ENCODE measurements at places on chromosomes 6 and 20.

DNA sequence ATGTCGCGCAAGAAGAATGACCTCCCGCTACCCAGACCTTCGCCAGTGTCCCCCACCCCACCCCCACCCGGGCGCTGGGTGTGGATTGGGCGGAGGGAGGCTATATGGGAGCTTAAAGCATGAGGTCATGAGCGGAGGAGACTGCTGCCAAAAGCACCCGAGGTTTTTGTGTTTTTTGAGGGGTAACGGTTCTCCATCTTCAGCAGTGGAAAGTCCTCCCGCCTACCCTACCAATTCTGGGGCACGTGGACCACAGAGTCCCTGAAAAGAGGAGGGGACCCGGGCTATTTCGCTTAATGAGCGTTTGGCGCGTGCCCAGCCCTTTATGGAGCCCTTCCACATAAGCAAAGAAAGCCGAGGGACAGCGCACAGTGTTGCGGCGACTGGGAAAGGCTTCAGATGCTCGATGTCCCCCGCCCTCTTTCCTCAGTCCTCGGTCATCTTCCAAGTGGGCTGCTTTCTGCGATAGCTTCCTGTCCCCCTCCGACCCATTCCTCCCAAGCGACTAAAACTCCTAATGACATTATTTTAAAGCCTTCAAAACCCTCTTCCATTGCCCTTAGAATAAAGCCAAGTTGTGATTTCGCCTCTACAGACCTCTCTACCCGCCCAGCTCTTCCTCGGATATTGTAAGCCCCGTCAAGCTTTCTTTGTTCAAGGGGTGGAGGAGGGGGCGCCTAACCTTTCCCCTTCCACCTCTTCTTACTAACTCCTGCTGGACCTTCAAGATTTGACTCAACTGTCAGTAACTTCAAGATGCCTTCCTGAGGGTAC, 2.1 kb upstream of the TRERF1 start:
- DNase-seq: peak; percentile 52

- no peak for DNase-seq
These were observed 27.4 kb downstream of the MRS2 start for GRCh38 chr6:24430086-24430485.

GRCh38 chr20:37869334-37869861, 33.5 kb upstream of the VSTM2L start:
- no peak for DNase-seq

DNA sequence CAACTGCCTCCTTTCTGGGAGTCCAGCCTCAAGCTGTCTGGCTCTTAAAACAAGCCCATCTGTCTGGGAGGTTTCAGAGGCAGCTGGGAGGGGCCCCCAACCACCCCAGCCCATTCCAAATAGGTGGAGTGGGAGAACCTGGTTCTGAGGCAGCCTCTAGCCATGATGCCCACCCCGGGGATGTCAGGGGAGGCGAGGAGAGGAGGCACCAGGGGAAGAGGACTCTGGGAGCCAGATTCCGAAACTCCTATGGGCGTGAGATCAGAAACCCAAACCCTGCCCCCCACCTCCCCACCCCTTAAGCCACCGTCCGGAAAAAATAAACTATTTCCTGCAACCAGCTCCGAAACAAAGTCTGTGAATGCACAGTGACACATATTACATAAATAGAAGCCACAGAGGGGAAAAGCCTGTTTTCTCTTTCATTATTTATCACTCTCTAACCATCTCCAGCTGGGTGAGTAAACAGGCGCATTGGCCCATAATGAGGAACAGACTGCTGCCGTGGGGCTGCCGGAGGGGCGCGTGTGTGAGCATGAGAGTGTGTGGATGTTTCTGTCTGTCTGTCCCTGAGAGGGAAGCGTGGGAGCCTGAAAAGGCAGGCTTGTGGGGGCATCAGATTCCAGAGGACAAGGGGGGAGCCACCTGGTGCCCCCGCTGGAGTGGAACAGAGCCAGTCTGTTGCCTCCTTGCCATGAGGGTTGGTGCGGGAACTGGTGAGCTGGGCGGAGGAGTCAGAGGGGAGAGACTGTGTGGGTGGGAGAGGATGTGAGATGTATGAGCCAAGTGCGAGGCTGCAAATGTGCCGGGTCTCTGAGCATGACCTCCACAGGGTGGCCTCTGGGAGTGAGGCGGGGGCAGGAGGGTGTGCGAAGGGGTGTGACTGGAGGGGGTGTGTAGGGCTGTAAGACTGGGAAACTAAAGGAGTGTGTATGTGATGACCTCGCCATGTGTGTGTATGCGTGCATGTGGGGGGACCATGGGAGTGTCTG, 14.3 kb upstream of the FOXP4 start:
- DNase-seq: peak; percentile 28

GRCh38 chr6:47034926-47035325, 7.2 kb downstream of the ADGRF1 start:
- DNase-seq: no peak

DNA sequence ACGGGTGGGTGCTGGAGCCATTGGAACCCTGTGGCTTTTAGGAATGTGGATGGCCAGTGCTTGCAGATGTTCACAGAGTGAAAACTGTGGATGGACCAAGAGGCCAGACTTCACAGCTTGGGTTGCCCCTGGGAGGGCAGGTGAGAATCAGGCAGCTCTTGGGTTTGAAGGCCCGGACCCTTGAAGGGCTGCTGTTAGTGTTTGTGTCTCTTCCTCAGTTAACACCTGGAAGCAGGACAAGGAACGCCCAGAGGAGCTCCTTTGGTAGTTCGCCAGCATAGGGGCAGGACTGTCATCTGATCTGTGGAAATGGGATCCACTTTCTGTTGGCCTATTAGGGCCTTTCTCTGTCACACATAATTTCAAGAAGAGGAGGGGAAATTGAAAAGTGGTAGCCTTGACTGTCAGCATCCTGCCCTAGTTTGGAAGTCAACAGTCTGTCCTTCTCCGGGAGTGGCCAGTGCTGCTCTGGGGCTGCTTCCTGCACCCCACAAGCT, 43.6 kb downstream of the RIOK1 start:
- DNase-seq: no peak

GRCh38 chr6:41426438-41426851, 91.0 kb downstream of the NCR2 start:
- no peak for DNase-seq

DNA sequence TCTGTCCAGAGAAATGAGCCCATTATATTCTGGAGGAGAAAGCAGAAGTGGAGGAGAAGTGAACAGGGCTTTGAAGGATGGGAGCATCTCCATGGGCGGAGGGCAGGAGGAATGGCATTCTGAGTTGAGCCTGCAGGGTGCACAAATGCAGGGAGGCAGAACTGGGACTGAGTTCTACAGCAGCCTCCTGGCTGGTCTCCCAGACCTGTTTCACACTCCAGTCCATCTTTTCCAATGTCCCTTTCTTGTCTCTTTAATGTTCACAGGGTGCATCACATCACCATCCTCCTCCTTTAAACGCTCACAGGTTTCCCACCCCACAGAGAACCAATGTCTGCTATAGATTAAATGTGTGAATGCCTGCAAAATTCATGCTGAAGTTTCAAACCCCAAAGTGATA, 302.9 kb downstream of the PTPRT start:
- DNase-seq: no peak

- DNase-seq: no peak
These were observed 10.5 kb downstream of the VPS16 start for GRCh38 chr20:2851086-2851485.

Data from NCI-H774 (cell line).